ENCODE measurements at places on chromosomes 12 and 14.

- no peak for DNase-seq
Measured at GRCh38 chr12:92334552-92334951, 188.9 kb upstream of the BTG1 start.

DNA sequence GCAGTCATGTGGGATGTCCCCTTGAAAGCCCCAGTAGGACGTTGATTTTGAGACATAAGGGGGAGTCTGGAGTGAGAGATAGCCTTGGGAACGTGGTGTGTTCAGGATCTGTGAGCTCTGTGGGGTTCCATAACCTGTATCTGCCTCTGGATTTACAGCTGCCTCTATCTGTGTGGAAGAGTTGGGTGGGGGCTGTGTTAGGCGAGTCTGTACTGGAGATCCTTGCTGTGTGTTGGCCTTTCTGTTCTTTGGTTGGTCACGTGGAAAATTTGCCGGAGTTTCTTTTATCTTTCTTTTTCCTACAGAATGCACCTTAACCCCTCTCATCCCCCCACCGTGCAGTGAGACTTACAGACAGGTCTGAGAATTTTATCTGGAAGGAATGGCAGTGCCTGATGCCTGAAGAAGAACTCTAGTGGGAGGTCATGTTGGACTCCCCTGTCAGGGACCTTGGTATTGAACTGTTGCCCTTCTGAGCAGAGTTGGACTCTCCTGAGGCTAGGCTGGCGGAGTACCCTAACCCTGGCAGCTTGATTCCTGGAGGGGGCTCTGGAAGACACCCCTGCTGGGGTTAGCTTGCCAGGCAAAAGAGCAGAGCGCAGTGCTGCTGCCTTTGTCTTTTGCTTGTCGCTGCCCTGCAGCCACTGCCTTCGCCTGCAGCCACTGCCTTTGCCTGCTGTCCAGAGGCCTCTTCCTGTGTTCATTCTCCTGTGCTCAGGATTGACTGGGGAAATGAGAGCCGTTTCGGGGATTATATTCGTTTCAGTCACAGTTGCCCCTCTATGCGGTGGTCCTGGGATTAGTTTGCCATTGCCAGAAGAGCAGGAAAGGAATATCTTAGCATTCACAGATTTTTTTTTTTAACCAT, 34.1 kb downstream of the ZNF664 start:
- no peak for DNase-seq

DNA sequence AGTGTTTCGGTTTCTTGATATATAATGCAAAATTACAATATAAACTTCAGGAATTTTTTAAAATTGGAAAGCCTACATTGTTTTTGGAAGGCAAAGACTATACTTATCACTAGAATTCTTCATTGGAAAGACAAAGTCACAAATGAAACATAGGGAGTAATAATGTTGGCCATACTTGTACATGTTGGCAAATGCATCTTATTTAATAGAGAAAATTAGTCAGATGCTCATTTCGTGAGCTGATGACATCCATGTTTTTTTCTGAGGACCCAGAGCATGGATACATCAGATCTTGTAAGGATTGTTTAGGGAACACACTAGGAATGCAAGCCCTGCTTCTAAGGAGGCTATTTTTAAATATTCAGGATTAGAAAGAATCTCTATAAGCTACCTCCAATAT, 4.6 kb upstream of the SLC15A5 start:
- no peak for DNase-seq

DNA sequence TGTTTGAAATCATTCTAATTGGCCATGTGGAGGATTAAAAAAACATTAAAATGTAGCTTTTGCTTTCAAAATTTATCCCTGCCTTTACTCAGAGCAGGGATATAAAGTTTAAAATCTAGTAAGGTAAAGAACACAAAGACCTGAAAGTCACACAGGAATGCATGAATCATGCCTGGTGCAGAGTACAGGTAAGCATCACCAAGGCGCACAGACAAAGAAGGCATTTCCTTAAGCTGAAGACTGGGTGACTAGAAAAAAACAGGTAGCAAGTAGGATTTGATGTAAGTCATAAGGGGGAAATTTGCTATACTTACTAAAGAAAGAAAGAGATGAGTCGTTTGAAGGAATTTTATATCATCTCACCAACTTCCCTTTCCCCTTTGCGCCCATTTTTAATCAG, 405.6 kb downstream of the GXYLT1 start:
- no peak for DNase-seq

DNA sequence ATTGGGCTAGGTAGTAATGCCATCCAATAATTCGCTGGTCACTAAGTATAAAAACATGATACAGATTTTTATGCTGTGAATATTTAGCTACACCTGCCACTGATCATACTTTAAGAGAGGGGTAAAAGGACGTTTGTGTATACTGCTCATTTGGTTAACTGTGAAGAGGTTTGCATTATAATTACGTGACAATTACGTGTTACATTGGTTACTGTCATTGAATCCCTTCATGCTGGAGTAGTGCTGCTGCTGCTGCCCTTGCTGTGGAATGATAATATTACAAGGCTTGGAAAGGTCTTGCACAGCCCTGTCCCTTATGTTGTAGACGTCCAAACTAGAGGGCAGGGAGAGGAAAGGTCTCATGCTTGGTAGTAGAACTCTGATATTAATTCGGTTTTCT, 312.2 kb upstream of the ATP2B1 start:
- no peak for DNase-seq
